ENCODE measurements at places on chromosomes 6 and 20.

DNA sequence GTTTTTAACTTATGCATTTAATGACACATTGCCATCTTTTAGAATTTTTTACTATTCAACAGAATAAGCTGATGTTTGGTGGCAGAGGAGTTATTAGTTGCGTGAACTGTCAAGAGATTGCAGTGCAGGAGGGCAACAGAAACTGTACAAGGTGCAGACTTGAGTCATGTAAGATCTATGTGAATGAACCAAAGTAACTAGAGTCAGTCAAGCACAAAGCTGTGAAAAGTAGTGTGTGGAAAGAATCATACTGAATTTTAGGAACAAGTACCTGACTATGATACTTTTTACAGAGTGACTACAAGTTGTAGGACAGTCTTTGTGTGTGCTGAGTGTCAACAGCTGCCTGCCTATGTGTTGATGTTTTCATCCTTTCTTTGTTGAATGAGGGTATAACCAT lies 2.7 kb upstream of the C6orf163 start:
- no peak for DNase-seq

DNA sequence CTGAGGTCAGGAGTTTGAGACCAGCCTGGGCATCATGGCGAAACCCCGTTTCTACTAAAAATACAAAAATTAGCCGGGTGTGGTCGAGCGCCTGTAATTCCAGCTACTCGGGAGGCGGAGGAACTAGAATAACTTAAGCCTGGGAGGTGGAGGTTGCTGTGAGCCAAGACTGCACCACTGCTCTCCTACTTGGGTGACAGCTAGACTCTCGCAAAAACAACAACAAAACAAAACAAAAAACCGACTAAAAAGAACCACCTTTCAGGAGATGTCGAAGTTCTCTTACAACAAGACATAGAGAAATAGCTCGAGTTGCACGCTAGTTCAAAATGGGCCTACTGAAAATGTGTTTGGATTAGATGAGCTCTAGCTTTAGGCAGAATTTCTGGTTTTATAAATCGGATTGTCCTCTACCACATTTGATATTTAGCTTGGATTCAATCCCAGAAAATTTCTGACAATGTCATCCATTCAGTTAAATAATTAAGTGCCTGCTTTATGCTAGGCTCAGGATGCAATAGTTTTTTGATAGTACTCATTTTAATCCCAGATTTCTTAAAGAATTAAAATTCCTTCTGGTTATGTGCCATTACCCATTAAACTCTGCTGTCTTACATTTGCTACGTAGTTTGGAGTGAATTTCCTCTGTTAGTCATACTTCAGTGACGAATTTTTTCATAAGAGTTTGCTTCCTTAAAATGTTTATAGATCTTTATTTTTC lies 137.5 kb upstream of the SHLD1 start:
- no peak for DNase-seq

DNA sequence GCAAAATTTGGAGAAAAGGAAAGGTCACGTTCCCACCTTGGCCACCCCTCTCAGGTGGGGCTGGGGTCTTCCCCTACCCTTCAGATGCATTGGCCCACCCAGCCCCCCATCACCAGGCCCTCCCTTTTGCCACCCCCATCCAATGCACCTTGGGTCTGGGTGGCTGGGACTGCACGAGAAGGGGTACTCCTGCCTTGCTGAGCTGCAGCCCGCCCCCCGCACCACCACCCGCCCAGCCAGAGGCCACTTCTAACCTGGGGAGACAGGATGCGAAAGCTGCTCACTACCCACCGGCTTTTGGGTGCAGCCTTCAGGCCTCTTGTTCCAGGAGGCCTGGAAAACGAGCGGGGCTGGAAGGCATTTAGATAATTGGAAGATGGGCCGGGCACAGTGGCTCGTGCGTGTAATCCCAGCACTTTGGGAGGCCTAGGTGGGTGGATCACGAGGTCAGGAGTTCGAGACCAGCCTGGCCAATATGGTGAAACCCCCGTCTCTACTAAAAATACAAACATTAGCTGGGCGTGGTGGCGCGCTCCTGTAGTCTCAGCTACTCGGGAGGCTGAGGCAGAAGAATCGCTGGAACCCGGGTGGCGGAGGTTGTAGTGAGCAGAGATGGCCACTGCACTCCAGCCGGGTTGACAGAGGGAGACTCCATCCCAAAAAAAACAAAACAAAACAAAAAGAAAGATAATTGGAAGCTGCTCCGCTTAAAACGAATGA lies 1.2 kb upstream of the CDC25B start:
- no peak for DNase-seq

DNA sequence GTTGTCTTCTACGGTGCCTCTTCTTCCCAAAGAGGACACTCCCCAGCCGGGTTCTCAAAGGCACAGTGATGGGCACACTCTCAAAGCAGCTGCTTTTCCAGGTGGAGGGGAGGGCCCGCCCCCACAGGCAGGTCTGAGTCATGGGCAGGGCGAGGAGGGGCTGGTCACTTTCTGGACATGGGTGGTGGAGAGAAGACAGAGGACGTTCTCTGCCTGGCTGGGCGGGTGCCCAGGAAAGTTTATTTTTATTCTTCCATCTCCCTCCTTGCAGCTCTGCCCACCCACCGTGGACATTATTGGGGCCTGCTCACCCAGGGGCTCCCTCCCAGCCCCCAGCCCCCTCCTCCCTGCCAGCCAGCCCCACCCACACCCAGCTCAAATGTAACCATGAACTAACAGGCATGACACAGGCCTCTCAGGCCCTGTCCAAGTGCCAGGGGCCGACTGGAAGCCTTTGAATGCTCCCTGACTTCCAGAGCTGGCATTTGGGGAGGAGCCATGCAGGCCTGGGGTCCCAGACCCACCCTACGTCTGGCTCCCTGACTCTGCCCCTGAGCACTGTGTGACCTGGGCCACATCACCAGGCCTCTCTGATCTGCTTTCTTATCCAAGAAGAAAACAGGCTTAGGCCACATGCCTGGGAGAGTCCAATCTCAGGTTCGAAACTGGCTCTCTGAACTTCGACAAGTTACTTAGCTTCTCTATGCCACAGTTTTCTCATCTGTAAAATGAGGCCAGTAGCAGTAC lies 8.0 kb downstream of the TGM2 start:
- no peak for DNase-seq

GRCh38 chr6:56102216-56102615 lies 145.2 kb downstream of the COL21A1 start:
- DNase-seq: no peak

- DNase-seq: no peak
Observed at GRCh38 chr6:111603040-111603439, 2.6 kb downstream of the TRAF3IP2 start.

DNA sequence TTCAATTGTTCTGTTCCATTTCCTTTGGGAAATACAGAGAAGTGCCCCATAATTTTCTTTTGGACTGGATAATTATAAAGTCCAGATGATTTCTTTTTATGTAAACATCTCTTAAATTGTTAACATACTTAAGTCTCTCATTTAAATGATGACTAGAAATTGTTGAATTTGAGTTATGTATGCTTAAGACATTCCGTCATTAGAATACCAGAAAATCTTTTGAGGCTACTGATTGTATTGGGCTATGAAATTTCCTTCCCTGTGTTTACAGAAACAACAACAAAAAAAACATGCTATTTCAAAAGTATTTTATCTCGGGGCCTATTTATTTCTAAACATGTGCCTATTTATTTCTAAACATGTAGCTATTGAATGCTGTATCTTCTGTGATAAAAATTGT lies 125.4 kb downstream of the SH3BGRL2 start:
- DNase-seq: no peak

DNA sequence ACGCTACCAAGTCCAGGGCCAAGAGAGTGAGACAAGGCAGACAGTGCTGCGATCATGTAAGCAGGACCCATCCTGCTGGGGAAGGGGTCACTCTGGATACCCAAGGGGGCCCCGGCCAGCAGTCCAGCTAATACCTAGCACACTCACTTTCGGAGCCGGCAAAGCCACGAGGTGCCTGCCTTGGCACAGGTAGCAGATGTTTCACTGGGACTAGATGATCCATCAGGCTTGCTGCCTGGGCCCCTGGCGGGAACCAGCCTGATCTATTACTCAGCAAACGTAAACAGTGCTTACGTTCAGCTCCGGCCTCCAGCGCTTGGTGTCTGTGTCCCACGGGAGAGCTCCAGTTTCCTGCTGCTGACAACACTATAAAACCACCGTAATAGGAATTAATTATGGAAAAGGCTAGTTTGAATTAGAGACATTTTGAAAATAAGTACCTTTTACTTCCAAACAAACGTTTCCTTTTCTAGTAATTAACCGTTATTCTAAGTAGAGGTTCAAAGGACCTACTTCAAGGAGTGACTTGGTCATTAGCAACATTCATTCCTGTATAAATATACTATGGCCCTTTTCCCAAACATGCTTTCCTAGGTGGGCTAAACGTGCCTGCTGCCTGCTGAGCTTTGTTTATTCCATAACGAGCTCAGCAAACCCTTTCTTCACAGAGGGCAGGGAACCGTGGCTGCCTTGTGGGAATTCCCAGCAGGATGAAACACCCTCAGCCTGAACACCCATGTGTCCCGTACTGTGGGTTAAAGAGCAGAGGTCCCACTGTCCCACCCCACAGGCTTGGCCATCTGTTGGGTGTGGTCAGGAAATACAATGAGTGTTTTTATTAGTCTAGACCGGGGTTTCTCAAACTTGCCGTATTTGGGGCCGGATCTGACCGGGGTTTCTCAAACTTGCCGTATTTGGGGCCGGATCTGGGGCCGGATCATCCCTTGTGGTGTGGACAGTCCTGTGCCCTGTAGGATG lies 18.4 kb downstream of the SLC22A23 start:
- no peak for DNase-seq

DNA sequence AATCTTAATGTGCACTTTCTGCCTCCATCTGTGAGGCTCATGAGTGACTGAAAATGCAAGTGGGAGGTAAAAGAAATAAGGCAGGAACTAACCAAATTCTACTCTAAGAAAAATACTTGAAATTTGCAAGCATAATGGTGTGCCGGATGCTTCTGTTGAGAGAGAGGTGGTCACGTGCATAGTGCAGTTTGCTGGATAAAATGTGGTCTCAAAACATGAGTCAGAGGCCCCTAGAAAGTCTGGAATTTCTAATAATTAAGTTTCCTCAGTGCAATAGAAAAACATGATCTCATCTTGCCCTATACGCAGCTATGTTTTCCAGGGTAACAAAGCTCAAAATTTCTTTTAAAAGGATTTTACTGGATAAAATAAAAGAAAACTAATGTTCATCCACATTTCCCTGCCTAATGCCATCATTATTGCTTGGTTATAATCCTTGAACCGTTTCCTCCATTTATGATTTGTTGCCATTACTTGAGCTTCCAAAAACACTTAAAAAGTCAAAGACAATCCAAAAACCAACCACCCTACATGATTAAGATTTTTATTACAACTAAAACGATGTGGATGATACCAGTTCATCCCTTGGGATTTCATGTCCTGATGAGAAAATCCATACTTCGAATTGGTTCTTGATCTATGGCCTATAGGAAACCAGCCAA lies 351.7 kb upstream of the ARID1B start:
- DNase-seq: no peak

DNA sequence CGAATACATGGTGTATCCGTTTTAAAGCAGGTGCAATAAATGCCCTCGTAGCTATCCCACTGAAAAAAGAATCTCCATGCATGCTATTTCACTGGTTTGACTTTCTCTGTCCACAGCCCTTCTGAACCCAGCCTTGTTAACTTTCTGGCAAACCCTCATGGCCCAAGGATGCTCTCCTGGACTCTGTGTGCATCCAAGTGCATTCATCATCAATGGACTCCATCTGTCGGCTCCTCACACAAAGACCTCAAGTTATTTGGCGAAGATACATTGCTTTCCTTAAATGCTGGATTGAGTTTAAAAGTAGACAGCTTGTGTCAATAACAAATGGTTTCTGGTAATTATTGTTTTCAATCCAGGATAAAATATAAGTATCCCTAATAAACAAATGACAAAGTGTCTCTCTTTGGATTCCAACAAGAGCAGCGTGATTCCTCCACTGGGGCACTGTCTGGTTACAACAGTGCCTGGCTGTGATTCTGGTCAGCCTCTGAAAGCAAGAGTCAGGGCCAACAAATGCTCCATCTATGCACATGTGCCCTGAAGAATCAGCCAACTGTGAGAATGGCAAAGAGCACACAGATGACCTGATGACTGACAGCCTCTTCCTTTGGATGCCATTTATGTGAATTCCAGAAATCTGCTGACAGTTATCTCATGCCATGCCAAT lies 55.7 kb downstream of the FYN start:
- DNase-seq: no peak

DNA sequence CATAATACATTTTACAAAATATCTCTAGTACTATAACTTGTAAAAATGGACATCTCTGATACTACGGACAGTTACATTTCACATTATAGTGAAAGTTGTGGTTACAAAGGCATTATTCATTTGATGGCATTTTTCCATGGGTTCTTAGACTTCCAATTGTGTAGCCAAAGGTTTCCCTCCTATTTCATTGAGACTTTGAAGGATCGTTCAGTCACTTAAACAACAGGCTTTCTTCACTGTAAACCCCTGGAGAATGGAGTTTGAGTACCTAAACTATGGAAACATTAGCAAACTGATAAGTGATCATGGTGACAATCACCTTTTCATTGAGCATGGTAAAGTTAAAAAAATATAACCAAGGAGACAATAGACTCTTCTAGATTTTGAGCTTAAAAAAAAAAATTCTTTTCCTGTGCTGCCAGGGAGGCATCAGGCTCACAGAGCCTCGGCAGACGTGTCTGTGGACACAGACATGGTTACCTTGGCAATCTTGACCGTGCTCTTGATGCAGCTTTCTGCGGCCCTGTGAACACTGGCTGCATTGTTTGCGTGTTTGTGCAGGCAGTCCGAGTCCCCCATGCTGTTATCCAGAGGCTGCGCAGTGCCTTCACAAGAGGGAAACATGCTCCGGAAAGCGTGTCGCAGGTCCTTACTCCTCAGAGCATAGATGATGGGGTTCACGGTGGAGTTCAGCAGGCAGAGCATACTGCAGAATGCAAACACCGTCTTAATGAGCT lies 22.6 kb downstream of the CNR1 start:
- DNase-seq: no peak

- DNase-seq: peak; percentile 96
Observed at GRCh38 chr20:42093542-42094440, 475.6 kb upstream of the CHD6 start.

- DNase-seq: no peak
Observed at GRCh38 chr6:170279977-170280688, 10.7 kb downstream of the DLL1 start.

DNA sequence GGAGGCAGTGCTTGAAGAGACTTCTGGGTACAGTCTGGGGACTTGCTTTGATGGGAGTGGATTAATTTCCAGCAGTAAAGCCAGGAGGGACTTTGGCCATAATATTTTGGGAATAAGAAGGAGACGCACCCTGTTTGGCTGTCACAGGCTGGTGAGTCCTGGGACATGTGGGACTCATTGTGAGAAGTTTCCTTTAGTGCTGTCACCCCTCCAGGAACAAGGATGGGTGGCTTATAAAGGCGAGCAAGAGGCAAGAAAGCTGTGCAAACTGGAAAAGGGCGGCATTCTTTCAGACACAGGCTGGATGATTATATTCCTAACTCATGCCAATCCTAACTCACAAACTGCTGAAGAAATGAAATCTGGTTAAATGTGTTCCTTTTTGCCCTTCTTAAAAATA lies 77.5 kb upstream of the KCNK16 start:
- DNase-seq: no peak
